ENCODE measurements at places on chromosomes 5 and 9. TPM values are rescaled to one million over a fixed set of nuclear protein-coding genes. Genes with fewer than 3 reads are reported as not detected.

GRCh38 chr5:43482490-43483297, 971 bp downstream of the TMEM267 start:
- DNase-seq, result no peak

- DNase-seq, result no peak
These were observed 249.4 kb upstream of the TBCA start for GRCh38 chr5:78025540-78025939.

GRCh38 chr9:27371382-27371781, 74.4 kb upstream of the EQTN start:
- DNase-seq, result no peak

The ROR2 gene
- total RNA-seq, result 0.12 TPM

- no peak for DNase-seq
These were observed 160.9 kb upstream of the LHFPL2 start for GRCh38 chr5:78809444-78809843.

- DNase-seq, result no peak
These were observed 423.3 kb downstream of the TLE1 start for GRCh38 chr9:81266086-81266485.

The FAM153A gene
- not detected for total RNA-seq

DNA sequence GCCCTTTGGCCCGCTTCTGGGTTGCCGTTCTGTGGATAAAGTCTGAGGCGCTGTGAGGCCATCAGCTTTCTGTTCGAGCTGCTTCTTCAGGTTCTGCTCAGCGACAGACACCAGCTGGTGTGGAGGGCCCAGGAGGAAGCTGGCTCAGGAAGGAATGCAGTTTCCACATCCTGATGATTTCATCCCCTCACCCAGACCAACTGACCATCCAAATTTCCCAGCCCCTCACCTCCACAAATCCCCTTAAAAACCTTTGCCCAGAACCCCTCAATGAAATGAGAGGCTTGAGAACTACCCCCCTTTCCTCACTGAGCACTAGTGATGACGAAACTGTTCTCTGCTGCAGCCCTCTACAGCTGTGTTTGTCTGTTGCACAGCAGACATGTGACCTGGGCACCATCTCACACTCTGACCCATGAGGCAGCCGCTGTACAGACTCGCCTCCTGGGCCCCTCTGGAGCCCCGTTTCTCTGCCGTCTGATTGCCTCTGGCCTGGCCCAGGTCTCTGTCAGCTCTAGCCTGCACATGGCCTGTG, 45.4 kb downstream of the SPATA31C2 start:
- no peak for DNase-seq

The TIGD6 gene
- 4.1 TPM for total RNA-seq

DNA sequence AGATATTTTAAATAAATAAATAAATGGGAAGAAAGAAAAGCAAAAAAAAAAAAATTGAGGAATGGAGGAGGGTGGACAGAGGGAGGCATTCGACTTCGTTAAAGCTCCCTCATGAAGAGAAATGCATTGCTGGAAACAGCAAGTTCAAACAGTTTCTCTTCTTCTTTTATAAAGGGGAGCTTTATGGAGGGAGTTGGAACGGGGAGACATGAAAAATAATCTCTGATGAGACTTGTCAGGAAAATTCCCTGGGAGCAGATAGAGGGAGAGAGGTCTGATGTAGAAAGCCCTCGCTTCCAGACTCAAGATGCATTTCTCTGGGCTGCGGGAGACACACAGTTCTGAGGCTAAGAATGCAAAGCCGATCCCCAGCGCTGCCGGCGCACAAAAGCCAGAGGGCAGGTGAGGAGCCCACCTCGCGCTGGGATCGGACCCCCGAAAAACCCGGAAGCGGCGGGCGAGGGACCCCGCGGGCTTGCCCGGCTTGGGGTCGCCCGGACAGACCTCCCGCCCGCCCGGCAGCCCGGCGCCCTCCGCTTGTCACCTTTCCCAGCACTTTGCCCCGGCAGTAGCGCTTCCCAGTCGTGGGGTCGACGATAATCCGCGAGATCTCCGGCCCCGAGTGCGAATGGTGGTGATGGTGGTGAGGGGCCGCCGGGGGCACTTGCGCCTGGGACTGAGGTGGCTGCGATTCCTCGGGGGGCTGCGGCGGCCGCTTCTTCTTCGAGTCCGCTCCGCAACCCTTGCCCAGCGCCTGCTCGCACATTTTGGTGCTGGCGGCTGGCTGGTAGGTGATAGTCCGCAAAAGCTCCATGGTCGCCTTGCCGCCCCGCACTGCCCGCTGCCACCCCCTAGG, 512 bp downstream of the PLK2 start:
- no peak for DNase-seq

The ANKRD31 gene
- not detected for total RNA-seq

The SPINK4 gene
- total RNA-seq, result not detected

The IFNK gene
- total RNA-seq, result not detected

The FGF1 gene
- 1.5 TPM for total RNA-seq

DNA sequence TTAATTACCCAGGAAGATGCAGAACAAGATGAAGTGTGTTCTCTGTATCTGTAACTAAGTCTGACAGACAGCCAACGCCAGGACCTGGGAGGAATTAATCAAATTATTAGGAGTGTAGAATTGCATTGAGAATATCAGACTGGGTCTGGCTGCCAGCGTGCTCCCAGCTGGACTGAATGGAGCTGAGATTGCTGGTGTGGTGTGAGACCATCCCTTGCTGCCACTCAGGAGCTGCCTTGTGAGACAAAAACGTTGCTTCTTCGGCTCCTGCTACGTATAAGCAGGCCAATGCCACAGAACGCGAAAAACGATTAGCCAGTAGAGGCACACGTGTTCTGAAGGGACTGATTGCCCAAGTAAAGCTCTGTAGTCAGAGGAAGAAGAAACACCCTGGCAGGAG, 66.8 kb downstream of the AMBP start:
- DNase-seq, result no peak

GRCh38 chr5:16238018-16238417, 58.4 kb upstream of the MARCHF11 start:
- no peak for DNase-seq

- DNase-seq, result no peak
These were observed 639.7 kb downstream of the BNC2 start for GRCh38 chr9:16230731-16231130.

DNA sequence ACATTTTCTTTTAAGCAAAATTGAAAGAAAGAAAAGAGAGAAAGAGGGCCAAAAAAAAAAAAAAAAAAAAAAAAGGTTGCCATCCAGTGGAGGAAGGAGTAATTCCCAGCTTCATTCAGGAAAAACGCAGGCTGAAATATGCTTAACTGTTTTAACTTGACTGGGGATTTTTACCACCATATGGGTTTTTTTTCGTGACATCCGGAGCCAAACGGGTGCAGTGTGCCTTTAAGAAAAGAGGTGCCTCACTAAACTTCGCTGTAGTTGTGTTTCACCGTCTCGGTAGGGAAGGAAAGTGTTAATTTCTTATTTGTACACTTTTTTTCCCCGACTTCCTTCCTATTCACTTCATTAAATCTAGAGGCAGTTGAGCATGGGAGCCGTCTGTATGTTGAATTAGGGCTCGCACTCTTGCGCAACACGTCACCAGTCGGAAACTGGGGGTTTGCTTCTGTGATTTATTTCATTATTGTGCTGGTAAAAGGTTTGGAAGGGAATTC, 143.0 kb downstream of the SMARCA2 start:
- DNase-seq, result peak; percentile 51

The TMEM215 gene
- total RNA-seq, result not detected

The NIM1K gene
- total RNA-seq, result 0.05 TPM

DNA sequence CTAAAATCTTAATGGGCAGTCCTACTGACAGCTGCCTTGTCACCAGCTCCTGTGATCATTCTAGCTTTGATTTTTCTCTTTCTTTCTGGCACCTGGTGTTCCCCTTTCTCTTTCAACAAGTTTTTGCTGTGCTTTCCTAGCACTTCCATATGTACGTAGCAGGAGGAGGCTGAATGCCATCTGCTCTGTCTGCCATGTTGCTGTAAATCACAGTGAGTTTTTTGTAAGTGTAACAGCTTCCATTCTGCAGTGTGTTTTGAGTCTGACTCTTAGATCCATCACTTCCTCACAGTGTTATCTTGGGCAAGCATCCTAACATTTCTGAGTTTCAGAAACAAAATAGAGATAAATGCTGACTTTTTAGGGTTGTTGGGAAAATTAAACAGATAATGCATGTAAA, 247.9 kb downstream of the DOCK8 start:
- no peak for DNase-seq

DNA sequence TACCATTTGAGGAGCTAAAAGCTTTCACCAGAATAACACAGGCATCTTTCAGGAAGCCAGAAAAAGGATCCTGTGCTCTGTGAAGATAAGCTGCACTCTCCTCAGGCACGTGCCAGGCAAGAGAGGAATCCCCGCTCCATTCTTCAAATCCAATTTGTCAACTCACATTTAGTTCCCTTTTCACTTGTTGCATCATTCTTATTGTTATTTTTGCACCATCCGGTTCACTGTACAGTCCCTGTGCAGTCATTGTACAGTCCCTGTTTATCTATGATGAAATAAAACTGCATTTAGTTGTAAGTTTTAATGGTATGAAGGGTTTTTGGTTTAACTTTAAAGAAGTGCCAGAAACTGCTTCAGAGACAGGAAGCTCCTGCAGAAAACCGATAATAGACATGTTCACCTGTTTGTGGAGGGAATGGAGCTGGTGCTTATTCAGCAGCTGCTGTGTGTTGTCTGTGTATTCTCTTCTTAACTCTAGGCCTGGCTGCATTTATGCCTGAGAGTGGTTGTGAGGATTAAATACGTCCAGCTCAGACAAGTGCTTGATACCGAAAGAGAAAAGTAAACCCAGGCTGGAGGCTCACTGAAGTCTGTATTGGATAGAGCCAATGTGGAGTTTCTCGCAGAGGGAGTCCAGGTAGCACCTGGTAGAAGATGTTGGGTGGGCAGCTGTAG, 22.4 kb downstream of the IFNW1 start:
- no peak for DNase-seq

DNA sequence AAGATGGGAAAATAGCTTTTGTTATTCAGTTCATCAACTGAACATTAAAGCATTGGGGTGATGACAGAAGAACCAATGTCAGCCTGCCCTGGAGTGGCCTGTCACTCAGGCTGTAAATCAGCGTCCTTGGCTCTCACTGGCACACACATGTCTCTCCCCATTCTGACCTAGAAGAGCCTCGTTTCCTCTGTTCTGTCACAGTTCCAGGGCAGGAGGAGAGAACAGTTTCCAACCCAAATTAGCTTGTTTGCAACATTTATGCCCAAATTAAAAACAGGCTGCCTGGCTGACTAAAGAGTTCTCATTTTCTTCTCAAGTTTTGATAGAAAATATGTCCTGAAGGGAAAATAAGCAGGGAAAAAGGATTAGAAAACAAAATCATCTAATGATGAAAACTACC, 520.1 kb downstream of the CHSY3 start:
- DNase-seq, result no peak

GRCh38 chr9:111436571-111436970, 47.6 kb downstream of the ECPAS start:
- no peak for DNase-seq

- no peak for DNase-seq
These were observed 7.0 kb upstream of the IL12B start for GRCh38 chr5:159337016-159337955.

The ST6GALNAC4 gene
- 80.3 TPM for total RNA-seq

The ZNF462 gene
- total RNA-seq, result 13.7 TPM

- no peak for DNase-seq
These were observed 162.0 kb upstream of the GLRA1 start for GRCh38 chr5:152086668-152087067.

DNA sequence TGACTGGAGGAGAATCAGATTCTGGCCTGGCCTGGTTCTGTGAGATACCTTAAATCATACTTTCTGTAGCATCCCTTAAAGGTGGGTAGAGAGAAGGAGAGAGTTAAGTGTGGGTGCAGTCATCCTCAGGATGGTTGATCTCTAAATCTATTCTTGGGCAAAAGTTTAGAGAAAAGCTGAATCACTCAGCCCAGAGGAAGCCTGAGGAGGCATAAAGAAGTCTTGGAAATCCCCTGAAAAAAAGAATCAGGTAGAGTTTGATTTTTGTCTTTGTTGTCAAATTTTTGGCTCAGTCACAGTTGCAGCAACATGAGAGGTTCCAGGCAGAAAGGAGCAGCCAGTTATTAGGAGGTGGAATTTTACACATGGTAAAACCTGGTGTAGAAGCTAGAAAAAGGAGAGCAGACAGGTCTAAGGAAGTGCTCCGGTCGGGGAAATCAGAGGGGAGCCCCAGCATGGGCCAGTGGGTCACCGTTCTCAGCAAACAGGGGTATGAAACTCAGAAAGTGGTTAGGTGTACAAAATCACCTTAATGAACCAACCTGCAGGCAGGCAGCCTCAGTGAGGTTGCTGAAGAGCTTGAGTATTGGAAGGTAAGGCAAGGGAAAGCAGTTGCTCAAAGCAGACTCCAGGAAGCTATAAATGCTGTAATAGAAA, 116.2 kb upstream of the CNTLN start:
- no peak for DNase-seq

GRCh38 chr9:100938507-100938906, 90.0 kb upstream of the PLPPR1 start:
- no peak for DNase-seq

DNA sequence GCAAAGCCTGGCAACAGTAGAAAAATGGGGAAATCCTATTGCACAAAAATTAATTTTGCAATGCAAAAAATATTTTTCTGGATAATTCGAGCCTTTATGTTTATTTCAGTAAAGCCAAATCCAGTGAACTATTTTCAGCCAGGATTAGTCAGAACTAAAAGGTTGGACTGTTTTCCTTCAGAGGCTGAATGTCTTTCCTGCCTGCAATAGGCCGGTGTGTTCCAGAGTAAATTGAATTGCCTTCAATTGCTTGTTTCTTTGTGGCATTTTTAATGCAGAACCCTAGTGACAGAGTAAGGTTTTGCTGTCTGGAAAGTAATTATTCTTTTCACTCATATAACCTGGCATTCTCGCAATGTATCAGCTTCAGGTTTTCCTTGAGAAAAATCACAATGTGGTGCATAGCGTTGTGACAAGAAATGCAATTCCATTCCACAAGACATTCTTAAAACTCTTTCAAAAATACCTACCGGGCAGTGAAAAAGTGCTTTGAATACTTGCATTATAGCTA, 183.7 kb downstream of the GLIS3 start:
- DNase-seq, result no peak

The IFNB1 gene
- total RNA-seq, result not detected

GRCh38 chr5:168786147-168786546, 207.0 kb upstream of the PANK3 start:
- DNase-seq, result no peak

- DNase-seq, result no peak
These were observed 64.2 kb upstream of the CDKN2B start for GRCh38 chr9:22073349-22073748.

- DNase-seq, result peak; percentile 81
These were observed 268.2 kb downstream of the MAST4 start for GRCh38 chr5:66864240-66864884.

The LIFR gene
- total RNA-seq, result 35.2 TPM

GRCh38 chr9:93668261-93668871, 92.0 kb downstream of the PHF2 start:
- no peak for DNase-seq

- no peak for DNase-seq
These were observed 330.3 kb downstream of the MLLT3 start for GRCh38 chr9:20292002-20292401.

The HAPLN1 gene
- total RNA-seq, result not detected

- no peak for DNase-seq
These were observed 230.7 kb downstream of the COMMD10 start for GRCh38 chr5:116315531-116315930.

The ELP1 gene
- total RNA-seq, result 18.2 TPM

Measured in glomerular endothelial cell (primary cell).